ENCODE measurements at places on chromosomes 1 and 21.
A peak's percentile ranks its signal among the peaks of the same experiment; 100 is the strongest.

DNA sequence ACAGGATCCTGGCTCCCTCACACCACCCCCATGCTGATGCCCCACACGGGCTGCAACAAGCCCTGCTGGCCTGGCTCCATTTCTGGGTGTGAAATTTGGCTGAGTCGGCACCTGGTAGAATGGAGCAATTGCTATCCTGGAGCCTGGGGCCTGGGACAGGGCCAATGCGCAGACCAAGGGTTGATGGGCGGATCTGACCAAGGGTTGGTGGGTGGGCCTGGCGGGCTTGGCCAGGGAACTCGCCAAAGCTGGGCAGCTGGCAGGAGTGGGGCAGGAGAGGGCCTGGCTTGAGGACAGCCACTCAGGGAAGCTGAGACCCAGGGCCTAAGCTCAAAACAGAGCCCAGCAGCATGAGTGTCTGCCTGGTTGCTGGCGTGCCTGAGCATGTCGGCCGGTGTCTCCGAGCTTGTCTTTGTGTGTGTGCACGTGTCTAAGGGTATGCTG, 70.9 kb upstream of the POU3F1 start:
- H3K4me3 ChIP-seq, result no peak overlapping the region
- no peaks in the 10 kb centered on the region for H3K4me1 ChIP-seq

- no peak overlapping the region for H3K27ac ChIP-seq
- H3K27me3 ChIP-seq, result no peaks in the 10 kb centered on the region
- H3K4me1 ChIP-seq, result no peaks in the 10 kb centered on the region
Observed at GRCh38 chr1:92004129-92004528, 25.7 kb upstream of the EPHX4 start.

DNA sequence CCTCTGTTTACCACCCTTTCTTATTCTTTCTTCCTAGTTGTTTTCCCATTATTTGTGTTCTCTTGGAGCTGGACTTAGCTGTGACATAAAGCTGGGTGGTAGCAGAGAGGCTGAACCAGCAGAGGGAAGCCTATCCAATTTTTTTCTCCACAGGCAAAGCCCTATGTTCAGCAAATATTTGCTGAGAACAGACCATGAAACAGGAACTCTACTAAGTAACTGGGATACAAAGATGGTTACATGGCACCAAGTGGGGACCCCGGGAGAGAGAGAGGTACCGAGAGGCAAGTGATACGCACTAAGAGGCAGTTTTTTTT, 6.6 kb downstream of the CFAP141 start:
- DNase-seq, result no peak
- H3K27me3 ChIP-seq, result no peaks in the 10 kb centered on the region
- H3K36me3 ChIP-seq, result no peaks in the 10 kb centered on the region
- no peak overlapping the region for H3K4me3 ChIP-seq
- peaks cover 3% of the 10 kb centered on the region for H3K4me1 ChIP-seq
- H3K27ac ChIP-seq, result peak overlapping the region; percentile 51

GRCh38 chr1:155083865-155084721, 5.5 kb downstream of the EFNA3 start:
- peak overlapping the region; percentile 91 for H3K27ac ChIP-seq
- peaks cover 57% of the 10 kb centered on the region for H3K4me1 ChIP-seq
- H3K27me3 ChIP-seq, result peaks cover 9% of the 10 kb centered on the region
- DNase-seq, result no peak
- H3K36me3 ChIP-seq, result no peaks in the 10 kb centered on the region

DNA sequence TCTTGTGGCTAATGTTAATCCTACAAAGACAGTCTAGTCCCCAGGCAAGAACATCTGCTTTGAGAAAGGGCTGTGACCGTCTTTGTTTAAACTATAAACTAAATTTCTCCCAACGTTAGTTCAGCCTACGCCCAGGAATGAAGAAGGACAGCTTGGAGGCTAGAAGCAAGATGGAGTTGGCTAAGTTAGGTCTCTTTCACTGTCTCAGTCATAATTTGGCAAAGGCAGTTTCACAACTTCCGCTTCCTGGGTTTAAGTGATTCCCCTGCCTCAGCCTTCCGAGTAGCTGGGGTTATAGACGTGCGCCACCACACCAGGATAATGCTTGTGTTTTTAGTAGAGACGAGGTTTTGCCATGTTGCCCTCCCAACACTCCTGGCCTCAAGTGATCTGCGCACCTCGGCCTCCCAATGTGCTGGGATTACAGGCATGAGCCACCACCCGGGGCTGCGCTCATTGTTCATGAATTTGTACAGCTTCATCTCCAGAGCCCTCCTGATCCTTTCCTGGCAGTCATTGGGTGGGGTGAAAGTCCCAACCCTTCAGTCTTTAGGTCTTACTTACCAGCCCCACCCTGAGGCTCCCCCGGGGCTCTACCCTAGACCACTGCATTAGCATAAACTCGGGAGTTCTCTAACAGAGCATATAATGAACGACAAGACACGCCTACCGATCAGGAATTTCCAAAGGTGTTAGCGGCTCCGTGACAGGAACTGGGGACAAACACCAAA, 4.9 kb upstream of the MASP2 start:
- no peak for DNase-seq
- H3K27ac ChIP-seq, result no peak overlapping the region
- H3K36me3 ChIP-seq, result peaks cover 14% of the 10 kb centered on the region
- no peaks in the 10 kb centered on the region for H3K4me1 ChIP-seq
- no peak overlapping the region for H3K4me3 ChIP-seq

DNA sequence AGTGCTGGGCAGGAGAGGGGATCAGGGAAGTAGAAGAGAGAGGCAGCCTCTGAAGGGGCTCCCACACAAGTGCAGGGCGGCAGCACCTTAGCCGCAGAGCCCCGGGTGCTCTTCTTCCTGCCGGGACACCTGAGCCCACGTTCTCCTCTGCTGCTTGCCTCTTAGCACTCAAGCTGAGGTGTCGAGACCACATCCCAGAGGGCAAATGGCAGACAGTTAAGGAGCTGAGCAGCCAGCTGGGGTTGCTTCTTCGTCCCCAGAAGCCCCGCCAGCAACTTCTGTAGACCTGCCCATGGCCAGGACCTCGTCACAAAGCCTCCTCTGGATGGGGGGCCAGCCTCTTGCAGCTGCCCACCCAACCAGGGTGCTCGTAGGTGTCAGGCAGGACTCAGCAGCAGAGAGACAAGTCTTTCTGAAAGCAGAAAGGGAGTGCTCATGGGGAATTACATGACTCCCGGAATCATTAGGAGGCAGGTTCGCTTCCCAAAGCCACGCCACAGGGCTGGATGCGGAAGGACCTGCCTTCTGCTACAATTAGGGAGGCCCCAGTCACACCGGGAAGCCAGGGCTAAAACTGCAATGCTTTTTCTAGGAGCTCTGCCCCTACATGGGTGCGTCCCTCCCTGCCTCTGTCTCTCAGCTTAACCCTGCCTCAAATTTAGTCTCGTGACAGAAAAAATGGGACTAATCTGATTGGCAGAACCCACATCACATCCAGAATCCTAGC, 141.4 kb upstream of the RAB4A start:
- no peak for DNase-seq
- no peaks in the 10 kb centered on the region for H3K27me3 ChIP-seq
- H3K4me1 ChIP-seq, result no peaks in the 10 kb centered on the region
- no peak overlapping the region for H3K27ac ChIP-seq
- H3K4me3 ChIP-seq, result no peak overlapping the region

- no peak for DNase-seq
- H3K4me1 ChIP-seq, result no peaks in the 10 kb centered on the region
- no peaks in the 10 kb centered on the region for H3K36me3 ChIP-seq
- H3K4me3 ChIP-seq, result no peak overlapping the region
- no peaks in the 10 kb centered on the region for H3K27me3 ChIP-seq
- H3K27ac ChIP-seq, result no peak overlapping the region
Observed at GRCh38 chr1:186750257-186750656, 70.0 kb upstream of the PTGS2 start.

DNA sequence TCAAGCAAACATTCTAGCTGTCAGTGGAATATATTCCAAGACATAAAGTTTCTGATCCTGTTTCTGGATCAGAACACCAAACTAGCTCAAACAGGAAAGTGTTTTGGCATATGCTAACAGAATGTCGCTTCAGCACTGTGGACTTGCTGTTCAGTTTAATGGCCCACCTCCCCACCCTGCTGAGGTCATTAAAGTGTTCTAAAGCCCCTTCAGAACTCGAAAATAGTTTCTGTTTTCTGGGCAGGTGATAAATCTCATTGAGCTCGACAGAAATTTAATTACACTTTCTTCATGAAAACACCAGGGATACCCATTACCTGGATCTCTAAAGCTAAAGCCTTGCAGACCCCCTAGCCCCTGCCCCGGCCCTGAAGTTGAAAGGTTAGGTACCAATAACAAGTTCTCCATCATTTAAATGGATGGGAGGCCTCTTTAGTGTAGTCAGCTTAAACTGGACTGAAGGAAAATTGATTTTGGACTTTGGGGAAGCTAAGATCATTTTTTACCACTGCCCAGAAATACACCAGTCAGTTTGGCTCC, 3.9 kb upstream of the C1orf105 start:
- no peaks in the 10 kb centered on the region for H3K4me1 ChIP-seq
- no peak overlapping the region for H3K4me3 ChIP-seq
- DNase-seq, result no peak
- H3K27ac ChIP-seq, result no peak overlapping the region

- H3K36me3 ChIP-seq, result peaks cover 6% of the 10 kb centered on the region
- H3K4me3 ChIP-seq, result peak overlapping the region; percentile 93
- H3K27ac ChIP-seq, result peak overlapping the region; percentile 98
- no peak for DNase-seq
- H3K27me3 ChIP-seq, result no peaks in the 10 kb centered on the region
Observed at GRCh38 chr1:108691128-108691941, 775 bp upstream of the PRPF38B start.

DNA sequence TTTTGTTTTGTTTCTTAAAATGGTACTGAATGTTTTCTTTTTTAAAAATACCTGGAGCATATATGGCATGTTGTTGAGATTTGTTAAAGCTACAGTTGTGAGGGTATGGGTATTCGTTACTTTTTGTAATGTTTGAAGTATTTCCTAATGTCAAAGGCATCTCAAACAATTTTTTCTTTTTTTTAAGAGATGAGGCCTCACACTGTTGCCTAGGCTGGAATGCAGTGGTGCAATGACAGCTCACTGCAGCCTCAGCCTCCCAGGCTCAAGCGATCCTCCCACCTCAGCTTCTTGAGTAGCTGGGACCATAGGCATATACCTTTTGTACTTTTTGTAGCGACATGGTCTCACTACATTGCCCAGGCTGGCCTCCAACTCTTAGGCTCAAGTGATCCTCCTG, 16.1 kb downstream of the CLCN6 start:
- H3K27ac ChIP-seq, result no peak overlapping the region
- no peak overlapping the region for H3K4me3 ChIP-seq
- no peak for DNase-seq
- H3K4me1 ChIP-seq, result no peaks in the 10 kb centered on the region
- H3K36me3 ChIP-seq, result peaks cover 92% of the 10 kb centered on the region

DNA sequence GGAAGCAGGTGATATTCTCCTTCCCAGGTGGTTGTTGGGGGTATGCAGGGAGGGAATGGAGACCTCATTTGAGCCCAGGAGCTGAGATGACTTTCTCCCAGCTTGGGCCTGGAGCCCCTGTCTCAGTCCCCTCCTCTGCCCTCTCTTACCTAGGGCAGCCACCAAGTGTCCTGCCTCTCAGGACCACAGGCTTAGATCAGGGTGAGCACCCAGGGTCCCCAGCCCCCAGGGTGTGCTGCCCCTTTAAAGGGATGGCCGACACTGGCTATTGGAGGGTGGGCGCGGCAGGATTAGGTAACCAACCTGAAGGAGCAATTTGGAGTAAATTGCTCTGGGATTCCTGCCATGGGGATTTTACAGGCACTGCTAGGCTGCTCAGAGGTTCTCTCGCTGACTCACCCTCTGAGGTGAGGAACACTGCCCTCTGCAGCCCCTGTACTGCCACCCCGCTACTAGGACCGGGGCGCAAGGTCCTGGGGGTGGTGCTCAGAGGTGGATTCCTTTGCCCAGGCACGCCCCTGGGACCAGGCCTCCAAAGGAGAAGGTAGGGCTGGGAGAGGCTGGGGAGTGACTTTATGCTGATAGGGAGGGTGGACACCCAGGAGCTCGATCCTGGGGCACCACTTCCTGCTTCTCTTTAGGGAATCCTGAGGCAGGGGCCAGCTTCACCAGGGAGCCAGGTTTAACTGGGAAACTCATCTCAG, 1.5 kb downstream of the RPS6KA1 start:
- H3K36me3 ChIP-seq, result no peaks in the 10 kb centered on the region
- H3K27ac ChIP-seq, result no peak overlapping the region
- no peak overlapping the region for H3K4me3 ChIP-seq
- H3K27me3 ChIP-seq, result peaks cover 44% of the 10 kb centered on the region
- no peak for DNase-seq

DNA sequence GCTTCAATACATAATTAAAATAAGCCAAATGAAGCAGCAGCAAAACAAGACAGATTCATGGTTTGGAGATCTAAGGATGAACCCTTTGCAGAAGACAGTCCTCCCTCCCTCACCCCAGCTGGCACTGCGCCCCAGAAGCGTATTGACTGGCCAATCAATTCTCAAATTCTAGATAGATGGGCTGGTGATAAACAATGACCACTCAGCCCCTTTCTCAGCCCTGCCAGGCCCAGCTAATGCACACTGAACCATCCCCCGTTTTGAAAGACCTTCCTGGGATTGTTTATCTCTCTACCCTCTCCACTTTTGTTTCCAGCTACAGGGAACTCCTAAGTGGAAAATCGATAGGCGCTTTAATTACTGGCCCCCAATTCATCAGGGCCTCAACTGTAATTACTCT, 29.0 kb downstream of the TNR start:
- H3K4me1 ChIP-seq, result no peaks in the 10 kb centered on the region
- no peak for DNase-seq
- H3K27ac ChIP-seq, result no peak overlapping the region
- H3K4me3 ChIP-seq, result no peak overlapping the region

- peak within 1 kb of the TSS; percentile 61 for H3K27ac ChIP-seq
- H3K4me3 ChIP-seq, result peak within 1 kb of the TSS; percentile 52
- peak; percentile 53 for DNase-seq
- H3K36me3 ChIP-seq, result no peaks in the 10 kb centered on the region
- peaks cover 2% of the 10 kb centered on the region for H3K4me1 ChIP-seq
- H3K27me3 ChIP-seq, result no peaks in the 10 kb centered on the region
Observed at GRCh38 chr1:116909512-116910378, at the start of gene PTGFRN. Gene PTGFRN, plus strand, starts transcription at chr1:116909916. Its CDS starts 288 bp downstream, at chr1:116910204.

DNA sequence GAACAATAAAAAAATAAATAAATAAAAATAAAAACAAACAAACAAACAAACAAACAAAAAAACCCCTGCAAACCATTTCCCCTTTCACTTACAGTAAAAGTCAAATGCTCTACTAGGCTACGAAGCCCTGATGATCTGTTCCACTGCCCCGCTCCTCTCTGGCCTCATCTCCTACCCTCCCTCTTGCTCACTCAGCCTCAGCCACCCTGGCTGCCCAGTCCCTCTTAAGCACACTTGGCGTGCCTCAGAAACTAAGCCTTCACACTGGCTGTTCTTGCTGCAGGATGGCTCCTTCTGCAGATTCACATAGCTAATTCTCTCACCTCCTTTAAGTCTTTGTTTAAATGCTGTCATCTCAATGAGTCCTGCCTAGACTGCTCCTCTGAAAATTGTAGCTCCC, 30.8 kb upstream of the UHMK1 start:
- DNase-seq, result no peak

GRCh38 chr1:215792446-215792845, 225.3 kb downstream of the KCTD3 start:
- H3K4me3 ChIP-seq, result no peak overlapping the region
- H3K27me3 ChIP-seq, result no peaks in the 10 kb centered on the region
- DNase-seq, result no peak
- H3K4me1 ChIP-seq, result no peaks in the 10 kb centered on the region

GRCh38 chr1:160207771-160208556, 2.8 kb downstream of the PEA15 start:
- no peak for DNase-seq
- H3K36me3 ChIP-seq, result peaks cover 19% of the 10 kb centered on the region
- H3K27ac ChIP-seq, result peak overlapping the region; percentile 97
- peaks cover 63% of the 10 kb centered on the region for H3K4me1 ChIP-seq

- DNase-seq, result no peak
- H3K27me3 ChIP-seq, result no peaks in the 10 kb centered on the region
- H3K4me1 ChIP-seq, result no peaks in the 10 kb centered on the region
- H3K27ac ChIP-seq, result no peak overlapping the region
- H3K36me3 ChIP-seq, result no peaks in the 10 kb centered on the region
Observed at GRCh38 chr1:228691926-228692325, 43.4 kb upstream of the RHOU start.
